Stimulated activated effector memory CD8-positive, alpha-beta T cell treated with anti-CD3 and anti-CD28 coated beads, Interleukin-12 subunit alpha, Interleukin-12 subunit beta, amount 100 ng/mL, for 72 hours (primary cell): ENCODE measurements at places on chromosomes 3 and 15.

DNA sequence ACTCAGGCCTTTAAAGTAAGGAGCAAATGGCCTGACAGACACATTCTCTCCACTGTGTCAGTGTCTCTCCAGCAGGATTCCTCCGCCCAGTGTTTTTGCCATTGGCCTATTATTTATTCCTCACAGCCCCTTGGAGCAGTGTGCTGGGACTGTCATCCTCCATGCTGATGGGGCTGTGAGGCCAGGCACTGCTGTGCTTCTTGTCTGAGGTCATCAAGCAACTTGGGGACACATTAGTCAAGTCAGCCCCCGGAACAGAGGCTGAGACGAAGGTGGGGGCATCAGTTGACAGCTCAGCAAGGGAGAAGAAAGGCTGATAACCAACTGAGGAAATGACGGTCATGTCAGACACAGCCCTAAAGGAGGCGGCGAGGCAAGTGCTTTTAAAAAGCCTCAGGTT lies 67.4 kb downstream of the XXYLT1 start:
- no peak for DNase-seq

- no peak for DNase-seq
These were observed 1038.6 kb downstream of the TUSC7 start for GRCh38 chr3:117748131-117748530.

DNA sequence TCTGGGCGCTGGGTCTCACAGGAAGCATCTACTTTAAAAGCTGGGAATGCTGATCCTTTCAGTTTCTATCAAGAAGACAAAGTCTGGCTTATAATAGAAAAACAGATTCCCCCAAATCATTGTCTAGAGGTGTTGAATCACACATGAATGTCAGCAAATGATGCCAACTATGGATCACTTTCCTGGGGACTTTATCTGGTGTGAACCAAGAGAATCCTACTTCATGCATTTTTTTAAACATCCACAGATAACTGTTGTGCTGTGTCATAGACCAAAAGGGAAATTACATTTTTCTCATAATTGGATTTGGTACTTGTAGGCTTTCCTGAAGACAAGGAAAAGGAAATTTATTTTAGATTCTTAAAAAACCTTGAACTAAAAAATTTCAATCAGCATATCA lies 132.7 kb downstream of the CD47 start:
- no peak for DNase-seq

DNA sequence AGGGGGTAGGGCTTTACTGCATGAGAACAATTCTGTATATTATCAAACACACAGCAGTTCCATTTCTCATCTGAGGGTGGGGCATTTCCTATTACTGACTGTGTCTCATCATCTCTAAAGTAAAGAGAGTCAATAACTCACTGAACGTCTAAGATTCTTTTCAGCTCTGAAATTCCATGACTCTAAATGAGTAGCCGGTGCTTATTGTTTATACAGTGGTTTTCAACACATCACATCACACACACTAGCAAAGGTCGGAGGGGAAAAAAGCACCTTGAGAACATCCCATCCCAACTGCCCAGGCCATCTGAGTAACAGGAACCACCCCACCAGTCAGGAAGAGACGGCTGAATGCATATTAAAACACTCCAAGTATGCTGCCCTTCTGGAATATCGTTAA lies 196.0 kb downstream of the SUCLG2 start:
- no peak for DNase-seq
